ENCODE measurements at places on chromosomes 3 and 15.

DNA sequence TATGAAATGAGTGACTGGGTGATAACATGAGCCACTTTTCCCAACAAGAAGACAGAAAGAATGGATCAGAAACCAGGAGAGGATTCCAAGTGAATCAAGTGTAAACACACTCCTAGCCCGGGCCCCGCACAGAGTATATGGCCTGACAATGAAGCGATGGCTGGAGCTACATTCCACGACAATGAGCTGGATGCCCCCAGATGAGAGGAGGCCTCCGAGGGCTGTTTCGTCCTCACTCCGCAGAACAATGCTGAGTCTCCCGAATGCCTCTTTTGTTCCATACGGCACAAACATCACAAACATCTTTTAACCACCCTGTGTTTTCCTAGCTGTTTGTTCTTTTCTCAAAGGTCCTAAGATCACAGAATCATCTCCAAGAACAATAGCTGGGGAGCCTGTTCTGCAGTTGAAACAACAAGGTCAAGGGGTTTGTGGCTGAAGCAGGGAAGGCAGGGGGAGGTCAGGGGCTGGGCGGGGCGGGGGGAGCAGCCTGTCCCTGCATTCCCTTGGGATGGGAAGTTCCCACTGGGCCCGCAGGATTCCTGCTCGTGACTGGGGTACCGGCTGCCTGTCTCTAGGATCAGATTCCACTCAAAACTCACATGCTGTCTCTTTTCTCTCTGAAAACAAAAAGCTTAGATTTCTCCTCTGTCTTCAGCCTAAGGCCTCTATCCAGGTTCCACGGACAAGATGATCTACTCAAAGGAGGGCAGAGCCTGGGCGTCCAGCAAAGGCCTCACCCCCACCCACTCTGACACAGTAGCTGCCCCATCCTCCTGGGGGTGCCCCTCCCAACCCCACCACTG lies 151.3 kb downstream of the XXYLT1 start:
- peak; percentile 27 for DNase-seq

DNA sequence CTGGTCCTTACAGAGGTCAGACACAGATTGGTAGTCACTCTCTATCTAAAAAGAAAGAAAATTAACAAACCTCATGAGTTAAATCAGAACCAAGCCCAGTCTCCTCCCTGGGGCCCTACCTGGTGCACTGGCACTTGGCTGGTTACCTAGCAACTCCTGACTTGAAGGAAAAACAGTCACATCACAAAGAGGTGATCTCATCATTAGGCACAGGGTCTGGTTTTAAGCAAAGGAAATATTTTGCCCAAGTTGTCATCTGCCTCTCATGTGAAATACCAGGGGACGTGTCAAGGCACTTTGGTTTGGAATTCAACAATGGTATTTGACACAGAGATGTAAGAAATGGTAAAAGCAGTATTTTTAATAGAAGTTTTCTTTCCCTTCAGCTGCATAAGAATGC lies 47.7 kb upstream of the FMN1 start:
- DNase-seq: no peak

- DNase-seq: no peak
These were observed 71.1 kb downstream of the LYZL4 start for GRCh38 chr3:42339321-42339720.

GRCh38 chr3:194872669-194872977 lies 186.9 kb downstream of the FAM43A start:
- DNase-seq: no peak

DNA sequence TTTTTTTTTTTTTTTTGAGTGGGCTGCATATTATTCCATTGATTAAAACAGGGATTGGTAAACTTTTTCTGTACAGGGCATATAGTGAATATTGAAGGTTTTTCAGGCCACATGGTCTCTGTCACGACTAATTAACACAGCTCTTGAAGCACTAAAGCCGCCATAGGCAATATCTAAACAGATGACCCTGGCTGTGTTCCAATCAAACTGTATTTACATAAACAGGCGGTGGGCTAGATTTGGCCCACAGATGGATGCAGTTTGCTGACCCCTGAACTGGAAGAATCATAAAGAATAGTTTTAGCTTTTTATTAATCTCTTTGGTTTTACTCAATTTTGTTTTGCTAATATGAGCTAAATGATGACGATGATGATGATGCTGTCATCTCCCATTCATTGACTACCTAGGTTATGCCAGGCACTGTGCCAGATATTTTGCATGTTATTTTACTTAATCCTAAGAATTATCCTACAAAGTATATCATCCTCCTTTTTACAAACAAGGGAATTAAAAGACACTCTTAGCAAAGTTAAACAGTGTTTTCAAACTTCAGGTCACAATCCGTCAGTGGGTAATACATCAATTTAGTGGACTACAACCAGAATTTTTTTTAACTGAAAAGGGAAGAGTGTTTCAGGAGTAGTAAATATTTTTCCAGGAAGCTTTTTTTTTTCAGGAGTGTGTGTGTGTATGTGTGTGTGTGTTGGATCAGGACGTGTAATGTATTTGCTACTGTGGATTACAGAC lies 54.3 kb downstream of the LMCD1 start:
- DNase-seq: no peak

GRCh38 chr15:91348752-91349500 lies 248.9 kb downstream of the SV2B start:
- no peak for DNase-seq

- DNase-seq: no peak
These were observed 435 bp downstream of the RAB27A start for GRCh38 chr15:55289011-55289745.

- no peak for DNase-seq
These were observed 230.1 kb upstream of the UBE2E1 start for GRCh38 chr3:23575697-23576096.

DNA sequence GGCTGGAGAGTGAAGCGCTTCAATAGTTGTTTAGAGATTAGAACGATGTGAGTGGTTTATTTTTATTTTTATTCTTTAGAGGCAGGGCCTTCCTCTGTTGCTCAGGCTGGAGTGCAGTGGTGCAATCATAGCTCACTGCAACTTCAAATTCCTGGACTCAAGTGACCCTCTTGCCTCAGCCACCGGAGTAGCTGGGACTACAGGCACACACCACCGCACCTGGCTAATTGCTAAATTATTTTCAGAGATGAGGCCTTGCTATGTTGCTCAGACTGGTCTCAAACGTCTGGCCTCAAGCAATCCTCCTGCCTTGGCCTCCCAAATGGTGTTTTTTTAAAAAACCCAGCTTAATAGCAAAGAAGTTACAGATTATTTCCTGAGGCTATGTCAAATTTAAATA lies 29.0 kb downstream of the PPARG start:
- no peak for DNase-seq

DNA sequence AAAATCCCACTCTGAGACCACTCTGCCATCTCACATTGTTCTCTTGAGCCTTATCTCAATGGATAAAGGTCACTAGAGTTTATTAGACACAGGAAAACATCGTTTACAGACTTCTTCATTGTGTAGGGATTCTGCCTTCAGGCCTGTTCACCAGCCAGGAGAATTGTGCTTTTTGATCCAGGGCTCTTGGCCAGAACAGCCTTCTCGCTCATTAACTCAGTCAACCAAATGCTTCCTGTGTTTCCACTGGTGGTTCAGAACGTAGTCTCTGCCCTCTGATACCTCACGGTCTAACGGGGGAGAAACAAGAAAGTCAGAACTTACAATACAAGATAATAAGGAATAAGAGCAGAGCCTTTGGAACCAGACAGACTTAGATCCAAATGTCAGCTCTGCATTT lies 54.2 kb upstream of the TSEN2 start:
- no peak for DNase-seq

- DNase-seq: no peak
These were observed 127.7 kb downstream of the LRRK1 start for GRCh38 chr15:101046826-101047225.

- no peak for DNase-seq
These were observed 3.9 kb upstream of the CSK start for GRCh38 chr15:74777769-74778598.

GRCh38 chr3:11770477-11771391 lies 76.0 kb downstream of the TAMM41 start:
- DNase-seq: peak; percentile 37

GRCh38 chr15:31387092-31387478 lies 60.5 kb downstream of the KLF13 start:
- no peak for DNase-seq

- no peak for DNase-seq
These were observed 601.7 kb upstream of the ZNF717 start for GRCh38 chr3:76387000-76387399.

- no peak for DNase-seq
These were observed 133.3 kb downstream of the CHDH start for GRCh38 chr3:53712817-53713388.

DNA sequence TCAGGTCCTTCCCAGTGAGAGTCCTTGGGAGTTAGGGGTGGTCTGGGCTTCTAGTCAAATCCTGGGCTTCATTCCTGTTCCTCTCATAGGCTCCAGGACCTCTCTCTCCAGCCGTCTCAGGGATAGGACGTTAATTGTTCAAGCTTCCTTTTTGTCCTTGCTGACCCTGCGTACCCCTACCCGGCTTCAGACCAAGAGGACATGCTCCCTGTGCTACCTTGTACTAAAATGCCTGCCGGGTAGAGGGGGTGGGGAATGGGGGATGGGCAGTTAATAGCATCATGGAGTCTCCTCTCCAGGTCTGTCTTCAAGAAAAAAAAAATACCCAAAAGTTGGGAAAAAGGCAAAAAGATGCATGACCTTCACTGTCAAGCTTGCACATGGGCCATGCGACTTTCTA lies 36.5 kb upstream of the GALNT15 start:
- DNase-seq: no peak

GRCh38 chr3:121834157-121834670 lies 646 bp downstream of the IQCB1 start:
- DNase-seq: no peak

- DNase-seq: no peak
These were observed 108.9 kb upstream of the ETV5 start for GRCh38 chr3:186217820-186218164.

DNA sequence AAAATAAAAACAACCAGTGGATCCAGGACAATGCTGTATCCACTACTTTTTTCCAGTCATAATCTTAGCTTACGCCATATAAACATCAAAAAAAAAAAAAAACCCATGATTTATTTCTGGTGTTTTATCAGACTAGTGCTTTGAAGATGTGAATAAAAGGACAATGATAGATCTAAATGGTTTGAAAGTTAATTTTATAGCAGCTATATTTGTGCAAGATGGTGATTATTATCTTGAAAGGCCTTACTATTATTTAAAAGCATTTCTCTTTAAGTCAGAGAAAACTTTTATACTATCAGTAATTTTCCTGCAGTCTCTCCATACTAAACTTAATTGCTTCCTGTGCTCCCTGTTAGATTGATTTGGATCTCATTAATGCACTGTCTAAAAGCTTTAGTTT lies 670.3 kb downstream of the TBL1XR1 start:
- no peak for DNase-seq

- peak; percentile 48 for DNase-seq
These were observed 240.8 kb downstream of the NR1D2 start for GRCh38 chr3:24185738-24186384.

DNA sequence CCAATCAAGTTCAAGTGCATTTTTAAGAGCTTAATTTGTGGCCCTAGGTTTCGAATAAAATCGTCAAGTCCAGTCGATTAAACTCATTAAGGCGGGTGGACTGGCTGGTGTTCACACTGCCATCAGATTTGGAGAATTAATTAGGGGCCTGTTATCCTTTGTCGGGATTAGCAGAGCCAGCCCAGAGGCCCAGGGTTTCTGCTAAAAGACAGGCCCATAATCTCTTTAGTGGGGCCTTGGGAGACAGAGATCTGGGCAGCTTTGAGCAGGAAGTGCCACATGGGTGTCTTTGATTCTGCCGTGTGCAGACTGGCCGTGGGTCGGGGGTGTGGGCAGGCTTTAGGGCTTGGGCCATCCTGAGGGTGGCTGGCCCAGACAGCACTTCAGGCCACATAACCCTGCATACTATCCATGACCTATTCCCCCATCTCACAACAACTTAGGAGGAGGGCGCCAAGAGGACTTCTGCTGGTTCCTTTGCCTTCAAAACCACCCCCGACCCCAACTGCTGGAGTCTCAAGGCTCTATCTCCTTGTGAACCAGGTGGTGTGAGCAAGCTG lies 94.7 kb downstream of the PLXNA1 start:
- no peak for DNase-seq

DNA sequence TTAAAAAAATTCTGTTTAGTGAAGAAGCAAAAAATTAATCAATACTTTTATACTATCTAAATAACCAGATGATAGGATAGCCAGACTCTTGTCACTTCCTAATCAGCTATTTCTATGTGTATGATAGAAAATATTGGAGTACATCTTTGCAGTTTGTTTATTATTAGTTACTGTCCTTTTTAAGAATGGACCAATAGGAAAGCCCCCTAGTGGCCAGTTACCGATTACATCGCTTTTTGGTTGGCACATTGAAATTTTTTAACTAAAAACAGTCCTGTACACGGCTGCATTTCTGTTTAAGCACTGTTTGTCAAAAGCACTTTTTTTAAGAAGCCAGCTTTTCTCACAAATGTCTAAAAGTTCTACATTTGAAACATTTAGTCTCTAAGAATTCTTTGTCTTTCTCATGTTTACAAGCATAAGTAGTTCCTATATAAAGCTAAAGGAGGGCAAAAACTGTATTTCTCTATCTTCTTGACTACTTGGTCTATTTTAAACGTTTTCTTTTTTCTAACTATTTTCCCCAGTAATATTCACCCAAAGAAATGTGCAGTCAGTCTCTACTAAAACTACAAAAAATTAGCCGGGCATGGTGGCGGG lies 253.2 kb upstream of the LRTM1 start:
- DNase-seq: peak; percentile 19

All from globus pallidus (tissue), 1 donor.